Kidney epithelial cell (primary cell): ENCODE measurements at places on chromosomes 5 and 9.

DNA sequence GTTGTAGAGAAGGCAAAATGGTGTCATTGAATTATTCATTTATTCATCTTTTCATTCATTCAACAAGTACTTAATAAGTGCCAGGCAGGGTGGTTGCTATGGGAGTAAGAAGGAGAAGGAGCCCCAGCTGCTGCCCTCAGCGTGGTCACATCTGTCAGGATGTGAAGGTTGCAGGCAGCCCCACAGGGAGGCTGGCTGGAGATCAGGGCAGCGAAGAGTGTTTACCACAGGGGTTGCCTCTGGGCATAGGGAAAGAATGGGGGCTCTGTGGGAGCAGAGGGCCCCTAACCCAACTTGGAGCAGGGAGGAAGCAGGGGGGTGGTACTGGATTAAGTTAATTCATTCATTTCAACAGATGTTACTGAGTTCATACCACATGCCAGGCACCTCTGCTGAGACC is 6.0 kb downstream of the PCDH12 start:
- DNase-seq: no peak

DNA sequence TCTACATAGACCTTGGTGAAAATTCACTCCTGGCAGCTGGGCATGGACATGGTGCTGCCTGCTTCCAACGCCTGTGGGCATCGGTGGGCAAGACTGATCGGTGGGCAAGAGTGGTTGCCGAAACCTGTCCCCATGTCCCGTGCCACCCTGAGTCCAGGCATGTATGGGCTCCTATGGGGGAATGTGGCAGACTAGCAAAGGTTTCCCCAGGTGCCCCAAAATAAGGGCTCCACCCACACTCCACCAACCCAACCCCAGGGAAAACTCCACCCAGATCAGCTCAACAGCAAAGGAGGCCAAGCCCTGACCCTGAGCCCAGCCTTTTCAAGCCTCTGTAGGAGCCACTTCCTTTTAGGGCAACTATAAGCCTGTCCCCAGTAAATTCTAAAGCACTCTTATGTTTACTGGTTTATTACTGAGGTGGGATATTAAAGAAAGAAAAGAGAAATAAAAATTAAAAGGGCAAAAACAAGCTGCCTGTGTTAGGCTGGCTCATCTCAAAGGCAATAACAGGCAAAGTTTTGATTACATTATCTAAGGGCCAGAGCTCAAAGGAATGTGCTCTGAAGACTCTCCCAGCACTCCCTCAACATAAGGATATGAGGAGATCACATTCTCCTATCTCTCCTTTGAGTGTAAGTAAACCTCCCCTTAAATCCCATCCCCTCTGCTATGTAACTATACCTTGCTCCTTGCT is 8.9 kb upstream of the SPATA31E1 start:
- no peak for DNase-seq

- DNase-seq: no peak
These were observed 8.0 kb upstream of the PALM2AKAP2 start for GRCh38 chr9:109771796-109772531.

- no peak for DNase-seq
These were observed 202.0 kb downstream of the SLF1 start for GRCh38 chr5:94820488-94820887.

GRCh38 chr5:134374232-134374631 is 2.9 kb downstream of the UBE2B start:
- no peak for DNase-seq

GRCh38 chr5:92977846-92978540 is 603.0 kb downstream of the NR2F1-AS1 start:
- DNase-seq: no peak
